ENCODE measurements at places on chromosomes 6 and 20.

- DNase-seq = no peak
Observed at GRCh38 chr20:9110365-9110764, 41.5 kb downstream of the PLCB4 start.

DNA sequence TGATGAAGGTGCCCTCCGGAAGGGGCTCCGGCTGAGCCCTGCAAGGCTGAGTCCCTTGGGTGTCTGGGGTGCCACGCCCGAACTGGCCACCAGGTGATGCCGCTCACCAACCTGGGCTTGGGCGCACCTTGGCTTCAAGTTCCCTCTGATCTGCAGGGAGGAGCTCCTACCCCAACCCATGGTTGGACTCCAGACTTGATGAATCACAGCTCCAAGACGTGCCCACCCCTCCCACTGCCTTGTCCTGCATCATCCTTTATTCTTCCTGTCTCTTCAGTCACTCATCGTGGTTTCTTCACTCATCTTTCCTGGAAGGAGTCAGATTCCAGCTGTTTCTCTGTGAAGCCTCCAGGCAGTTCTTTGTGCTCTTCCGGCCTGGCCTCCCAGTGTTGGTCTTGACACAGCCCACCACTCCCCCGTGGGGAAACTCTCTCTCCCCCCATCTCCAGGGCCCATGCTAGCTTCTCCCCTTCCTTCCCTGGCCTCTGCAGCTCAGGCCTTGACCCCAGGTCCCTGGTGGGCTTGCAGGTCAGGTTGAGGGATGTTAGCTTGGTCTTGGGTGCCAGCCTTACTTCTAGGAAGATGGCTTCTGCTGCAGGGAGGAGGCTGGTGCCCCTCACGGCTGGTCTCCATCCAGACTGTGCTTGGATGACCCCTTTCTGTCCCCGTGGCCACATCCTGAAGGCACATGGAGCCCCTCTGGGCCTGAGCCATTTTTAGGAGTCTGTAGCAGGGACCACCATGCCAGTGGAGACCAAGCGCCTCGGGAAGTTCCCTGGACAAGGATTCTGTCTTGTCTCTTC is 2.6 kb upstream of the ZBP1 start:
- peak; percentile 25 for DNase-seq

DNA sequence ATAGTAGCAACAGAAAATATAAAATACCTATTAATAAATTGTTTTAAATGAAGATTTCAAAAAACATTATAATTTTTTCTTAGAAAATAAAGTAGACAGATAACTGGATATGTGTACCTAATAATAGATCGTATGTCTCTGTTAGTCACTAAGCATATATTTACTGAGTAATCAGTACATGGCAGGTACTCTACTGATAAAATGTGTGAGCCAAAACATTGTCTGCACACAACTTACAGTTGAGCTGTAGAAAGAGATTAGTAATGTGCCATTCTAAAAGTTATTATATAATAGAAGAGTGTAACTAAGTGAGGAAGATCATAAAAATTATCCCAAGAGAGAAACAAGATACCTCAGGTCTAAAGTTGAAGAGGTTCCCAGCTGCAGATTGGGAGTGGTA is 929.9 kb upstream of the EPHA7 start:
- DNase-seq = no peak

DNA sequence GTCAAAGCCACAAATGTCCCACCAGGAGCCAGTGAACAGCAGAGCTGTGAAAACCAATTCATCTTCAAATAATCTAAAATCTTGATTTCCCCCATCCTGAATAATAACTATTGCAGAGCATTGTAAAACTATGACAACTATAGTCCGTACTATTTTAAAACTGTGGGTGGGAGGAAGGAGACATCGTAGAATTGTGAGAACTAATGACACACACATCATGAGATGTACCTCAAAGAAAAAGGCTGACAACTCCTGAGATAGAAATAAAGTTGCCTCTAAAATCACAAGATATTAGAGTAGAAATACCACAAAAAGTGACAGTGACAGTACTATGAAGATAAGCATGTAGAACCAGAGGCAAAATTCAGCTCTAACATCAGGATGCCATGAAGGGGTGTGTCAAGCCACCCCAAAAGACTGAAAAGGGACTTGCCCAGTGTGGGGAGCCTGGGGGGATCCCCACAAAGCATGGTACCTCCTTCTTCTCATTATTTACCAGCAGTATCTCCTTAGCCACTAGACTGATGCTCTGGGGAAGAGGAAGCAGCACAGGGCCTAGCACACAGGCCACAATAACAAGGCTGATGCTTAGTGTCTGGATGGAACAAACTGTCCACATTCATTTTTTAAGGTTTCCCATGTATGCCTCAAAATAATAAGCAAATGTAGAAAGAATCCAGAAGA is 13.4 kb downstream of the NAPB start:
- no peak for DNase-seq

DNA sequence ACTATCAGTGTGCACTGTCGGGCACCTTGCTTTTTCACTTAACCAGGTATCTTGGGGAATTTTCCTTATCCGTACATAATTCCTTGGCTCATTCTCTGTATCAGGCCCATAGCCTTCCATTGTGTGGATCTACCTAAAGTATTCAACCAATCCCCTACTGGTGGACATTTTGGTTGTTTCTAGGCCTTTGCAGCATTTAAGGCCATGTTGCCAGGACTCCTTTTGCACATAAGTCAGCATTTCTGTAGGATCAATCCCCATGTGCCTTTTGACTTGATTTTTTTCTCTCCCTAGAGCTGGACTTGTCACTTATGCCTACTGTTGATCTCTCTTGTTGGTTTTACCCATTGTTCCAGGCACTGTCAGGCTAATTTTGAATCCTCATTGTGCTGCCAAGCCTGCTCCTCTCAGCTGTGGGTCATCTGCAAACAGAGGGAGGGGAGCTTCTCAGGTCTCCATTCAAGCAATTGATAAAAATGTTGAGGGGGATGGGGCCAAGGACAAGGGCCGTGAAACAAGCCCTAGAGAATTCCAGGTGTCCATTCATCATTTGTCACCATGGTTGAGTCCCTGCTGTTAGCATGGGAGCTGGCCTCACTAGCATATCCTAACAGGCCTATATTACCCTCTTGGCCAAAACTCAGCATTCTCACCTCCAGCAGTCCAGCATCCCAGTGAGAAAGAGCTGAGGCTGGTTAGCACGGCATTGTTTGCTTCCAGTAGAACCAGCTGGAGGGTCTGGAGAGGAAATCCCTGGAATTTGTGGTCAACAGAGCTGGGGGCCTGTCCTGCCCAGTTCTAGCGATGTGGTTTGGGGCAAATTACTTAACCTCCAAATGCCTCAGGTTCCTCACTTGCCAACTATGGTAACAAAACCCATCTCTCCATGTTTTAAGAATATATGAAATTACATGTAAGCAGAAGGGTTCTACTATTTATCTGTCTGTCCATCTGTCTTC is 178.4 kb downstream of the MRPL14 start:
- DNase-seq = no peak

- DNase-seq = no peak
Observed at GRCh38 chr6:156727715-156728385, 49.3 kb upstream of the ARID1B start.

DNA sequence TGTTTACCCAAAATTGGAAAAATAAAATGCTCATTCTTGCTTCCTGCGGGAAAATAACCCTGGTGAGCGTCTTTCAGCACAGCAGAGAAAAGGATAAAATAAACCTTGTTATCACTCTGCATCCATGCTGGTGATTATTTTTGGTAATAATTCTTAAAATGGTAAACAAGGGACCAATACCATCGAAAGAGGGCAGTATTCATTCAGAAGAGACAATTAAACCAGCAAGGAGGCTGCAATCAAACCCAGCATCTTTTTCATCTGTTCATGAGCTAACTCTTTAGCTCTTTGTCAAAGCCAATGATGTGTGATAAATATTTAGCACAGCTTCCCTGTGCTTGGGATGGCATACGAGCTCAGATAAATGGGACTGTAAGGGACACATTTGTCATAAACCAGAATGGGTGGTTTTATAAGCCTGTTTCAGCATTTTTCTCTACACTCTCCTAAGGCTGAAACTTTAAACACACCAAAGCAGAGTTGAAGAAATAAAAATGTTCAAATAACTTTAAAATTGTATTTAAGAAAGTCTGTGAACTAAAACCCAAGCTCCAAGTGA is 34.4 kb downstream of the CDH26 start:
- no peak for DNase-seq

GRCh38 chr6:26195924-26196845 is 109.0 kb downstream of the HFE start:
- DNase-seq = no peak

GRCh38 chr20:58651559-58651945 is 469 bp downstream of the STX16 start:
- DNase-seq = no peak

GRCh38 chr20:47493175-47493962 is 8.3 kb upstream of the NCOA3 start:
- DNase-seq = no peak

GRCh38 chr6:33725222-33725621 is 13.7 kb upstream of the UQCC2 start:
- DNase-seq = no peak

- DNase-seq = no peak
Observed at GRCh38 chr6:36686668-36687513, 8.4 kb downstream of the CDKN1A start.

DNA sequence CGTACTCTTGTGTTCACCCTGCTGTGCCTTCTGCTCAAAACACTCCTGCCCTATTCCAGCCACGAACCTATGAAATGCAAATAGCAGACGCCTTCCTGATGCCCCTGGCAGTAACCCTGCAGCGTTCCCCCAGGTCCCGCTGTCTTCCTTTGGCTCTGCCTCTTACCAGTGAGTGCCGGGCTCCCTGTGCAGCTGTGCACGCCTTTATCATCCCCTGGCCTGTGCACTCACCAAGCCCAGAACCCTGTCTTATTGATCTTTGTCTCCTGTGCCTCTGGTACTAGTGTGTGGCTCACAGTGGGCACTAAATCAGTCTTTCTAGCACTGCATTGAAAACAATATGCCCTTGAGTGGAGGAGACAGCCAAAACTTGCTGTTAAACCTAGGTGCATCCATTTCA is 19.7 kb downstream of the ZDHHC14 start:
- no peak for DNase-seq

GRCh38 chr6:63858691-63859090 is 223.1 kb downstream of the PHF3 start:
- no peak for DNase-seq

DNA sequence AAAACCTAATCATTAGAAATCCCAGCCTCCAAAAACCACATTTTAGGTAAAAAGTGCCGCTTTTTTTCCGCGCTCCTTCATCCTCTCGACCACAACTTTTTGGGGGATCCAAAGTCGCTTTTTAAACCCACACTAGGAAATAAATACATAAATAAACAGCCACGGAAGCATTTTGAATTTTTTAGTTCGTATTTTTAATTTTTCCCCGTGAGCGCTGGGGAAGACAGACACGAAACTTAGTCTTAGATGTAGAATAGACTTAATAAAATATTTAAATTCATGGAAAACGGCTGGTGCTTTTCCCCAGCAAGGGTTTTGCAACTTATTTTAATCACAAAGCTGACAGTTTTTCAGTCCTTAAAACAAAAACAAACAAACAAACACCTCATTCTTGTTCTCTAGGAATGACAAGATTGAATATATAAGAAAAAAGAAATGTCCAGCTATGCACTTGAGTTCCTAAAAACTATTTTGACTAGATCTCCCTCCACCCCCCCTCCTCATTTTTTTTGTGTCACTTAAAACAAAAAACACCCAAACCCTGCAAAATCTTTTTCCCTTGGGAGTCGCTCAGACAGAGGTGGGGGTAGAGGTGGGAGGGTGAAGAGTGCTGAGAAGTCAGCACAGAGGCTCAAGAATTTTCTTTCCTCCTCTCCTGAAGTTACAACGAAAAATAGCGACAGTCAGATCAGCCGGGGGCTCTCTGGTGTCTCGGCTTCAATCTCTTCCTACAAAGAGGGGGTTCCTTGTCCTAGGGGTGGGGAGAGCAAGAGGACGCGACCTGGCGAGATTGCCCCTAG is 43.4 kb upstream of the SUPT3H start:
- no peak for DNase-seq

GRCh38 chr20:1309439-1309847 is 19.5 kb downstream of the SDCBP2 start:
- no peak for DNase-seq

DNA sequence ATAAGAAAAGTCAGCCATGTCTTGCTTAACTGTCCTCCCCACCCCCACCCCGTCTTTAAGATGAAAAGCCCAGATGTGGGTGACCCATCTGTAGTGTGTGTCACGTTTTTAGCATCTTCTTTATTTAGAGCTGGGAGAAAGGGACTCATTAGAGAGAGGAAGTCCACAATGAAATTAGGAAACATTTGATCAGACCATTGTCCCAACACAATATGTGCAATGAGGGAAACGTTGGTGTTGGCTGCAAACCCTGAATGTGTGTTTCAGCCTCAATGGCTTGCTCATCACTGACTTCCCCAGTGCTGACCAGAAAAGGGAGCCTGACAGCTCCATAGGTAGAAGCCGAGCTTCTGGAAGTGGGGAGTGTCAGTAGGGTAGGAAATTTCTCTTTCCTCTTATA is 475.7 kb downstream of the CD83 start:
- DNase-seq = no peak

GRCh38 chr6:50007819-50008218 is 14.0 kb downstream of the DEFB110 start:
- peak; percentile 27 for DNase-seq

DNA sequence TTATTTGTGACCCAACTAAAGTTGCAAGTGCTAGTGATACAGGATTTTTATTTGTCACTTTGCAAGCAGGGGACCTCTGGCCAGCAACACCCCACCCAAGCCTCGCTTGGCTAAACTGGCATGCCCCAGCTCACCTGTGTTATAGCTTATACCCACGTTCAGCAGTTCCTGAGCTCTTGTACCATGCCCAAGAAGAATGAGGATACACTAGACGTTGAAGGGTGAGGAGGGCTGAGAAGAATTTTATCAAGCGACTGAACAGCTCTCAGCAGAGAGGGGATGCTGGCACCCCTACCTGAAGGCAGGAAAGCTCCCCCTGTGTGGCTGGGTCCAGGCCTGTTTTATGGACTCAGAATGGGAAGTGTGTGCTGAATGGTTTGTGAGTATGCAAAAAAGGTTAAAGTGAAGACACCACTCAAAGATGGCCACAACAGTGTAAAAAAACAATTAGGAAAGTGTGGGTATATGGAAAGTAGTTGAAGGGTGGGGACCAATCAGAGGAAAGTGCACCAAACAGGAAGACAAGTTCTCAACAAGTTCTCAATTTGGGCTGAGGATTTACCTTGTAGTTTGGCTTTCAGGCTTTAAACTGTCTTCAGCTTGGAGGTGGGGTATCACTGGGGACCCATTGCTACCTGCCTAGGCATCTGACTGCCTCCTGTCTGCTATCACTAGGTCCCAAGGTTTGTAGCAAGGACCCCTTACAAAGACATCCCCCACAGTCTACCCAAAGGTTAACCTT is 15.0 kb downstream of the BTN2A1 start:
- DNase-seq = no peak

All from Panc1 (cell line).